ENCODE measurements at places on chromosomes 11 and 22.

- DNase-seq, result no peak
Measured at GRCh38 chr11:118514103-118514502, 13.2 kb upstream of the TTC36 start.

DNA sequence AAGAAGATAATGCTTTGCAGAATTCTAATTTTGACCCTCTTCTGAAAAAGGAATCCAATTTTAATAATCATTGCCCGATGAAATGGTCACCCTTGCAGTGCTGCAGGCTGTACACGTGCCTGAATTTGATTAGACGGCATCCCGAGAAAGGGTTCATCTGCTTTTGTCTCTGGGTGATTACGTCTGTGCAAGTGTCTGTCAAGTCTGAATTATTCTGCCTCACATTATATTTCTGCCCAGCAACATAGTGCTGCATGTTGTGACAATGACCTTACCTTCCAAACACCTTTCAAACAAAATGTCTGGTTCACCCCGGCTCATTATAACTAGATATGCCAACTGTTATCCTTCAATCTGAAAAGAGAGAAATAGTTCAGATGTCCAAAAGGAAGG lies 164.1 kb downstream of the MAML2 start:
- DNase-seq, result no peak

DNA sequence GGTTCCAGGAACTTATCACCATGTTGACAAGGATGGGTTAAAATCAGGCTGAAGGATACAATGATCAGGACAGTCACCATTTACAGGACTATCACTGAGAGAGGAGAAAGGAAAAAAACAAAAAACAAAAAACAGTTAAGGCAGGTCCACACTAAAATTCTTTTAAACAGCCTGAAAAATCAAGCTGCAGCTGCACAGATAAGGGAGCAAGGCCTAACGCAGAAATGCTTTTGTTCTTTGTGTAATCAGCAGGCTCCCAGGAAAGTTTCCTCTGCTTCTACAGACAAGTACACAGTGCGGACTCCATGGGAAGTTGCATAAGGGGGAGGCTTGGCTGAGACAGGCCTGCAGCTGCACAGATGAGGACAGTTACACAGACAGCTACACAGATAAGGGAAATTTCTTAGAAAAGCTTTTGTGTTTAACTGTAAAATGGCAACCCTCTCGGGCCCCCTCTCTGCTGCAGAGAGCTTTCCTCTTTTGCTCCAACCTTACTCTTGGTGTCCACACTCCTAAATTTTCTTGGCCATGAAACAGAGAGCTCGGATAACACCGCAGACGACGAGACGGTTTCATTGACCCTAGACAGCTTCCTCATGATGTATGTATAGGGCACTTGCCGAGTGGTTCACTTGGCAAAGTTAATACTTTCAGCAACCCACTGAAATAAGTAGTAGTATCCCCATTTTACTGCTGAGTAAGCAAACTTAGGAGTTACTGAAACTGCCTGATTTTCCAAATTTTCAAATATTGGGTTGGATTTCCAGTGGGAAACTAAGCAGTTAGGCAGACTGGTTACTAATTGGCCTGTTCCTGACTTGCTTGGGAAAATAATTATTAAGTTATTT lies 45.5 kb downstream of the PIWIL3 start:
- DNase-seq, result no peak

- DNase-seq, result peak; percentile 67
Measured at GRCh38 chr11:10455637-10456487, 798 bp downstream of the AMPD3 start.

DNA sequence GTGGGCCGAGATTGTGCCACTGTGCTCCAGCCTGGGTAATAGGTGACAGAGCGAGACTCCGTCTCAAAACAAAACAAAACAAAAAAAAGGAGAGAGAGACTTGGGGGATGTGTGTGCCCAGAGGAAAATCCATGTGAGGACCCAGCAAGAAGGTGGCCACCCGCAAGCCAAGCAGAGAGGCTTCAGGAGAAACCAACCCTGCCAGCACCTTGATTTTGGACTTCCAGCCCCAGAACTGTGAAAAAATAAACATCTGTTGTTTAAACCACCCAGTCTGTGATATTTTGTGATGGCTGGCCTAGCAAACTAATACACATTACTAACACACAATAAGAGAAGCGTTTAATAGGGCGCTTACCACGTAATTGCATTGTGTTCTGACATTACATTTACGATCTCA lies 21.2 kb downstream of the TXN2 start:
- no peak for DNase-seq

DNA sequence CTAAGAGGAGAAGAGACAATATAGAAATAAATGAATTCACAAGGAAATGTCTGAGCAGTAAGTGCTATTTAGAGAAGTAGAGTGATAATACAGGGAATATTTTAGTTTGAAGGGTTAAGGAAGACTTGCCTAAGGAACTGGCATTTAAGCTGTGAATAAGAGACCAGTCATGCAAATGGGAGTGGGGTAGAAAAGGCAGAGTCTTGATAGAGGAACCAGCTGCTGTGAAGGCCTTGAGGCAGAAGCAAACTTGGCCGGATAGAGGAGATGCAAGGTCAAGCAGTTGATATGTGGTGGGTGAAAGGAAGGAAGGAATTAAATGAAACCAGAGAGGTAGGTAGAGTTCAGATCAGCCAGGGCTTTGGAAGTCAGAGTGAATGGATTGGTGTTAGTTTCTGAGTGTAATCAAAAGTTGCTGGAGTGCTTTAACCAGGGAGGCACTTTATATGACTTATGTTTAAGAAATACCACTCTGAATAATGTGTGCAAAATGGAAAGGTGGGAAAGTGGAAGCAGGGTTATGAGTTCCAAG lies 198.4 kb upstream of the SESN3 start:
- no peak for DNase-seq

GRCh38 chr22:17167486-17167885 lies 8.4 kb upstream of the HDHD5 start:
- DNase-seq, result no peak

GRCh38 chr11:118929501-118930093 lies 3.9 kb upstream of the BCL9L start:
- peak; percentile 81 for DNase-seq

DNA sequence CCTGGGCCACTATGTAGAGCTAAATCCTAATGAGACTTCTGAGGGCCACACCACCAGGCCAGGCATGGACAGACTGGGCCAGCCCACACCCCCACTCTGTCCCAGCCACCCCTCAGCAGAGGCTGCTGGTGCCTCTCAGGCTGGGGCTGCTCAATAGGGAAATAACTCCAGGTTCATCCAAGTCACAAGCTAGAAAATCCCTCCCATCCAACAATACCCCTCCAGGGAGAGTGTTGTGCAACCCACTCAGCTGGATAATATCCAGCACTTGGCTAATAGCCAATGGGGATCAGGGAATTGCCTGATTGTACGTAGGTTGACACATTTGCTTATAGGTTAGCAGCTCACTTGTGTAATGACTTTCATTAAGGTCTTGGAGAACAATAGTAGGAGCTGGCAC lies 64.1 kb upstream of the WNT11 start:
- DNase-seq, result no peak

GRCh38 chr11:94449437-94449836 lies 44.2 kb downstream of the MRE11 start:
- peak; percentile 75 for DNase-seq

GRCh38 chr11:73797457-73797856 lies 9.8 kb downstream of the MRPL48 start:
- no peak for DNase-seq

DNA sequence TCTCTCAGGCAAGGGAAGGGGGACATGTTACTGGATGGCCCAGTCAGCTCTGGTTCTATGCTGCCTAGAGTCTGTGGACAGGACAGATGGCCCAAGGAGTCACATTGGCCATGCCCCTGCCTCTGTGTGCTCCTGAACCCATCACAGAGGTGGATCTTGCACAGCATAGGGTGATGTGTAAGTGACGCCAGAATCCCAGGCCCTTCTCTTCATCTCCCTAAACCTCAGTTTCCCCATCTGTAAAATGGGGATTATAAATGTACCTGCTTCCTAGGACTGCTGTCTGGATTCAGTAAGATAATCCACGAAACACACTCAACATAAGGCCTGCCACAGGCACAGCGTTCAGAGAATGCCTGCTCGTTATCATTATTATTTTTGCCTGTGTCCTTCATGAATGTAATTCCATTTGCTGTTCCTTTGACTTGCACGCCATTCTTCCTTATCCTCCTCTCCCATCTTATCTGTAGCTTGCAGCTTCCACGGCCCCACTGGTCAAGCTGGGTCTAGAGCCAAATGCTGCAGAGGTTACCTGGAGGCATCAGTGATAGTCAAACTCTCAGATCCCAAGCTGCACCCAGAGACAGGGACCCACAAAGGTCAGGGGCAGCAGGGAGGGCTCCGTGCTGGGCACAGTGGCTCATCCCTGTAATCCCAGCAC lies 207.0 kb downstream of the MN1 start:
- no peak for DNase-seq

- no peak for DNase-seq
Measured at GRCh38 chr22:46696229-46696518, 41.9 kb downstream of the CERK start.

GRCh38 chr11:21614961-21615360 lies 577.9 kb upstream of the ANO5 start:
- no peak for DNase-seq

Measured in DMS153 (cell line).